ENCODE measurements at places on chromosomes 1 and 21.
A peak's percentile ranks its signal among the peaks of the same experiment; 100 is the strongest.

- DNase-seq = no peak
These were observed 150.8 kb upstream of the C1orf105 start for GRCh38 chr1:172269644-172270043.

GRCh38 chr1:162663086-162663485 is 30.8 kb downstream of the DDR2 start:
- no peak for DNase-seq

DNA sequence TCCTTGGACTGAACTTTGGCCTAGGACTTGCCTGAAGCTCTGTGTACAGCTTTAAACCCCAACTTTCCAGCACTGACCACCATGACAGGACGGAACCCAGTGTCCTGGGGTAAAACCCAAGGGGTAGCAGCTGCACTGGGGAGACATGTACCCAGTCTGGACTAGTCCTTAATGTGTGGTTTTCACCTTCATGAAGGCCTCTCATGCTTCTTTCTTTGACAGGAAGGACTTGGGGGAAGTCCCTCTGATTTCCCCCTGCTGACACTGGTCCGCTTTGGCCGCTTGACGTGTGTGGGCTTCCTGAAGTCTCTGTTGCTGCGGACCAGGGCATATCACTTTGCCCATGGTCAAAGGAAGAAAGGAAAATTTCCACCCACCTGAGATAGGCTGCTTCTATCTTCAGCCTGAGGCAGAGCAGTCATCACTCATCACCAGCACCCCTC is 66.3 kb upstream of the PRDX6 start:
- DNase-seq = no peak

DNA sequence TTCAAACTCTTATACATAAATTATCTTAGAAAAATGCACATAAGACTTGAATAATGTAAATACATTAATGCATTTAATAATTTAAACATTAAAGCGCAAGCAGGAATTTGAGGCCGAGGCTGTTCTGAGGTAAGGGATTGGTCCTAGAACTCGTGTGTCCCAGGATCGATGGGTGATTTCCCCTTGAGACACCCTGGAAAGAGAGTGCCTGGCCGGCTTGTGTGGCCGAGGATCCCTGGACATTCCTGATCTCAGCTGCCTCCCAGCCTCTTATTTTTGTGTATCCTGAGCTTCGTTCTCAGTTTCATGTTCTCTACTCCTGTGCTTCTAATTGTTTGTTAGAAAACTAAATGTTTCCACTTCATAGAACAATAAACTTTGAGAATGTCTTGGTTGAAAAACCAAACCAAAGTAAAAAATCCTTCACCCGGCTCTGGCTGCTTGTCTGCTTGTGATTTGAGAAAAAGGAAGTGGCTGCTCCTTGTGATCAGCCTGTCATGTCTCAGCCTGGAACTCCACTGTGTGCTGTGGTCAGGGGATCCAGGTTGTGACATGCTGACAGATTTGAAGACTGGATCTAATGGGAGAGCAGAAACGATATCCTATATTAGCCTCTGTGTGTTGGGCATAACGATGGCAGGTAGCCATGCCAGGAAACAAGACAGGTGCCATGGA is 40.7 kb downstream of the PEX14 start:
- no peak for DNase-seq

GRCh38 chr1:206824331-206824730 is 41.1 kb upstream of the IL20 start:
- DNase-seq = no peak

GRCh38 chr1:10796029-10796944 is at the start of gene CASZ1:
CASZ1 (minus strand) TSS chr1:10796646; CDS start chr1:10693889, 102,757 bp downstream.
- peak; percentile 75 for DNase-seq

- DNase-seq = no peak
These were observed 87.4 kb upstream of the TMEM51 start for GRCh38 chr1:15066191-15066590.

GRCh38 chr1:117674521-117675400 is 68.9 kb downstream of the TENT5C start:
- DNase-seq = no peak

GRCh38 chr1:26894263-26894662 is 4.2 kb upstream of the GPN2 start:
- no peak for DNase-seq

GRCh38 chr1:59879996-59880505 is 46.5 kb downstream of the CYP2J2 start:
- DNase-seq = no peak

GRCh38 chr1:76135835-76136234 is 61.3 kb downstream of the ST6GALNAC3 start:
- no peak for DNase-seq

DNA sequence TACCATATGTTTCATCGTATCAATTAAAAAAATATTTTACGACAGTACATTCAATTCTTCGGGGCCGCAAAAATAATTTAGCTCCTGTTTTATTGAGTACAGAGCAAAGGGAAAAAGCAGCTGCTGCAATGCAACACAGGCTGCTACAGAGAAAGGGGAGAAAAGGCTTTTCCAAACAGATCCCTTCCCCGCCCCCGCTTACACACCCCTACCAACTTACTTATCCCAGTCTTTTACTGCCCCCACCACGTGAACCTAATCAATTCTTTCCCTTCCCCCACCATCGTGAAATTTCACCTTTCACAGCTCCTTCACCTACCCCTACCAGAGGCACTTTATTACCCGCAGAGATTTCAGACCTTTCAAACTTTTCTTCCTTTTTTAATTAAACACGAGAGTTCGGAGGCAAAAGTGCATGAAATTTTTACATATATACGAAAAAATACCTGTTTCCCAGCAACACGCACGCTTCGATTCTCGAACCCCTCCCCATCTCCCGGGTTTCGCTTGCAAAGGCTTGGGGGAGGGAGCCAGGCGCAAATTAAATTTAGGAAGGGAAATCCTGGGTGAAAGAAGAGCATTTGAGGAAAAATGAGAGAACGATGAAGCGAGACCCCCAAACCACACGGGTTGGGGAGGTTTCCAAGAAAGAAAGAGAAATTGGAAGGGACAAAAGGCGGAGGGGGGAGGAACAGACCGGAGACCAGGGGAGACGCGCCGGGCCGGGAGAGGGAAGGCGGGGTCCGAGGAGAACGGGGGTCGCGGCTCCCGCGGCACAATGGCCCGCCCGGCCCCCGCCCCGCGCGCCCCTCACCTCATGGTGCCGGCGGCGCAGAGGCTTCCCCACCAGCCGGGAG is 823 bp downstream of the ENAH start:
- DNase-seq = no peak

DNA sequence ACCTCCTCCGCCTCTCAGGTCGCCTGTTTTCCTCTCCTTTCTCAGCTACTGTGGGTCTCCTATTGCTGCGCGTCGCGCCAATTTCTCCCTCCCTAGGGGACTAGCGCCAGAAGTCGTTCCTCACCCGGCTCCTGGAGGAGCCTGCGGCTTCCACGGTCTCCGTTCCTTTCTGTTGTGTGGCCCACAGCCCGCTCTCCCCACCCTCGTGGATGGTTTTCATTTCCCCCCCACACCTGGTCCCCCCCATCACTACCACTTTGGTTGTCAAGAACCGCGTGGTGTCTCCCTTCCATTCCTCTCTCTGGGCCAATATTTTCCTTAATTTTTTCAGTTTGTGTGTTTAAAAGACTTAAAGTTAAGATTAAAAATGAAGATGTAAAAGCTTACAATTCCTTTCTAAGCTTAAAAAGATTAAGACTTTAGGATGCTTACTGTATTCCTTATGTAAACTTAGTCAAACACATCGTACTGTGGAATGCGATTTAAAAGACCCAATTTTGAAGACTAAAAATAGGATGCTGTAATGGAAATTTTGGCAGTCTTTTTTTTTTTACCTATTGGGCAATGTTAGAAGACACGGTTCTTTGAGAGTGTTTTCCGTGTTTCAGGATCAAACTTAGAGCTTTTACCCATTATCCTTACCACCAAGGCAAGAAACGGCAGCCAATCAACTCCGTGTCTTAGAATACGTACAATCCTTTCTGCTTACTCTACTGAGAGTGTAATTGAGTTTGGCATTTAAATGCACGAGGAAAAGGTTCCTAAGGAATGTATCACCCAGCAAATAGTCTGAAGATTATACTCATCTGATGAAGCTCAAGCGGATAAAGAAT is 773 bp downstream of the CNST start:
- no peak for DNase-seq

DNA sequence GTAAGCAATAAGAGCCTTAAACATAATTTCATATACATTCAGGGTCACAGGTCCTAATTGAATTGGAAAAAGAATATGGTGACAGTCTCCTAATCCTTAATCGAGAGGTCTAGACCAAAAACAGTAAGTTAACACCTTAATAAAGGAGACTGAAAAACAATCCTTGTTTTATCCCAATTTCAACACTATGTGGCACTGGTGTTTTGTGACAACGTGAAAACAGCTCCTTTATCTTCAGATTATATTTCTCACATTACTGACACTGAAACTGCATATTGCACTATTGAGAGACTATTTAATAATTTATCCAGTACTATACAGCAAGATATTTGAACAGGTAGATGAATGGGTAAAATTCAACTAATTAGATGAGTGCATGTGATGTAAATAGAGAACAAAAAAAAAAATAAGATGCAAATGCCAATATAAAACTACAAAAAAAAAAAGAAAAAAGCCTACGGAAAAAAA is 34.1 kb downstream of the TP53BP2 start:
- DNase-seq = no peak

- no peak for DNase-seq
These were observed 56.6 kb downstream of the RYR2 start for GRCh38 chr1:237098541-237098940.

DNA sequence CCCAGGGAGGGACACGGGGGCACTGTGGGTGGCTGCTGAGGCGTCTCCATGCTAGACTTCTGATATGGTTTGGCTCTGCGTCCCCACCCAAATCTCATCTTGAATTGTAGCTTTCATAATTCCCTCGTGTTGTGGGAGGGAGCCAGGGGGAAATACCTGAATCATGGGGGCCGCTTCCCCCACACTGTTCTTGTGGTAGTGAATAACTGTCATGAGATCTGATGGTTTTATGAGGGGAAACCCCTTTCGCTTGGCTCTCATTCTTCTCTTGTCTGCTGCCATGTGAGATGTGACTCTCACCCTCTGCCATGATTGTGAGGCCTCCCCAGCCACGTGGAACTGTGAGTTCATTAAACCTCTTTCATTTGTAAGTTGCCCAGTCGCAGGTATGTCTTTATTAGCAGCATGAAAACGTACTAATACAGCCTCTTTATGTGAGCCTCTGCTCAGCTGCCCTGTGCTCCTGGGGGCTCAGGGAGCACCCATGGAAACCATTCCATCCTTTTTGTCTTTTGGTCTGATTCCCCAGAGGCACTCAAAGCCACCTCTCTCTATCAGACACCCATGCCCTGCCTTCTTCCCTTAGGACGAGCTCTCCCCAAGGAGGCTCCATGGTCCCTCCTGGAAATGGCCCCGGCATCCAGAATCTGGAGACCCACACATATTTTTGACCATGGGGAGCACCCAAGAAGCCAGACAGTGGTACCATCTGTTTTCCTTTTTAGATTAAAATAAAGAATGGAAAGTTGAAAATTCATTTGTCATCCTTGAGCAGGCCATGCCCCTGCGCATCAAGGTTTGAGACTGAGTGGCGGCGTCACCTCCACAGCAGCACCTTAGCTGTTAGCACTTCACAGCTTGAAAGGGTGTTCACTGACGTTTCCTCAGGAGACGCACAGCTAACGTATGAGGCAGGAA is 65.9 kb upstream of the FAM20B start:
- no peak for DNase-seq

DNA sequence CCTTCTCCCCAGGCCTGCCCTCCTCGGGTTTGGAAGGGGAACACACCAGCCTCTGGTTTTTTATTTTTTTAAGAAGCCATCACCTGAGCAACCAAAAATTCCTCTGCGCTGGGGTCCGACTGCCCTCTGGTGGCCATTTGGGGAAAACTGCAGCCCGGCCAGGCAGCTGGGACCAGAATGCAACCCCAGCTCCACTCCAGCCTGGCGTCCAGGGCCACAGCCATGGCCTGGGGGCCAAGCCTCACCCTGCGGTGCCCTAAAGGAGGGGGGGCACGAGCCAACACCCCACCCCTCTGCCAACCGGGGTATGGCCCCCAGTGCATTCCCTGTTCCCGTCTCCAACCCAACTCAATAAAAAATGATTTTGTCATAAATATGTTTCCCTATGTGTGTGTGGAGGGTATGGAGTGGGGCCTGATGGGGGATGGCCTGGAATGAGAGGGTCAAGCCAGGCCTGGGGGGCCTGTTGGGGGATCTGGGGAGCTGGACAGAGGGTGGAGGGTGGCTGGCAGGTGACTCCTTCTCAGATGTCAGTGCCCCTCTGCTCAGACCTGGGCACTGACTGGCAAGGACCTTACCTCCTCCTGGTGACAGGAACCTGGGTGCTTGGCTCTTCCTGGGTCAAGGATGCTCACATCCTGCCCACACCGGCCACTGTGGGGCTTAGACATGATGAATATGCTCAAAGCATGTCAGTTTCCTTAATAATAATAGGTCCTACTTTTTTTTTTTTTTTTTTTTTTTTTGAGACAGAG is 3.2 kb downstream of the GPR3 start:
- no peak for DNase-seq

DNA sequence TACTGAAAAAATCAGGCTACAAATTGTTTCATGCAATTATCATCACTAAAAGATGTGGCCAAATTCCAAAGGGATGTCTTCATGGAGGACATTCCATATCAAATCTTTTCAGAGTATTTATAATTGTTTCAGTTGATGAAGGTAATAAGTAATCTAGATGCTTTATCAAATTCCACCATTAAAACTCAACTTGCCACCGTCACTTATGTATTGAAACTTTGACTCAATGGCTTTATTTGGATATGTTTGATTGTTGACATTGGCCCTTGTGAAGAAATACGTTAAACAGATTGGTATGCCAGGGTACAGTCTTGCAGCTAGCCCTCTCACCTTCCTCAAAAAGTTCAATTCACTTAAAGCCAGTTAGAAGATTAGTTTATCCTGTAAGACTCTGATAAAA is 32.2 kb upstream of the PALMD start:
- DNase-seq = no peak

DNA sequence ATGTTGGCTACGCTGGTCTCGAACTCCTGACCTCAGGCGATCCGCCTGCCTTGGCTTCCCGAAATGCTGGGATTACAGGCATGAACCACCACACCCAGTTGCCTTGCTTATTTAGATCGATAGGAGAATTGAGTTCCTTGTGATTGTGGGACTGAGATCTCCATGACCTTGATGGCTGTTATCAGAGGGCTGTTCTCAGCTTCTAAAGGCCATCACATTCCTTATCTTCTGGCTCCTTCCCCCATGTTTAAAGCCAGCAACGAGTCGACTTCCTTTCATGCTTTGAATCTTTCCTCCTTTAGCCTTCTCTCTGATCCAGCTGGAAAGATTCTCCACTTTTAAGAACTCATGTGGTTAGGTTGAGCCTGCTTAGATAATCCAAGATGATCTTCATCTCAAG is 38.0 kb downstream of the CTH start:
- DNase-seq = no peak
